ENCODE measurements at places on chromosomes 12 and 14.

GRCh38 chr14:54609576-54609975 lies 42.6 kb downstream of the SAMD4A start:
- no peak for DNase-seq

GRCh38 chr14:98957211-98958047 lies 314.6 kb downstream of the BCL11B start:
- DNase-seq = peak; percentile 76

GRCh38 chr12:5201554-5202218 lies 158.0 kb downstream of the KCNA5 start:
- peak; percentile 62 for DNase-seq

DNA sequence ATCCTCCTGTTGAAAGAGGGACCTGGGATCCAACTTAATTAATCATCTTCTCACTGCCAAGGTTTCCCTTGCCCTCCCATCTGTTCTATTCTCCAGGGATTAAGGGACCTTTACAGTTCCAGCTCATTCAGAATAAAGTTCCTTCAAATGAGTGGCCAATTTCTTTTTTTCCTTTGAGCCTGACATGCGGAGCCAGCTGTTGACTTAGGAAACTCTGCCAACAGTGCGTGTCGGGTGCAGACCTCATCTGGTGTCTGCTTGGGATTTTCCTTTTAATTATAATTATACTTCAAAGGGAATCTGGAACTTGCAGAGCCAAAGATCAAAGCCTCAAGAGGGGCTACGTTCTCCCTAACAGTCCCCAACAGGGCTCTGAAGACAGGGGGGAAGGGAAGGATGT lies 64.8 kb downstream of the CCDC60 start:
- DNase-seq = peak; percentile 75

DNA sequence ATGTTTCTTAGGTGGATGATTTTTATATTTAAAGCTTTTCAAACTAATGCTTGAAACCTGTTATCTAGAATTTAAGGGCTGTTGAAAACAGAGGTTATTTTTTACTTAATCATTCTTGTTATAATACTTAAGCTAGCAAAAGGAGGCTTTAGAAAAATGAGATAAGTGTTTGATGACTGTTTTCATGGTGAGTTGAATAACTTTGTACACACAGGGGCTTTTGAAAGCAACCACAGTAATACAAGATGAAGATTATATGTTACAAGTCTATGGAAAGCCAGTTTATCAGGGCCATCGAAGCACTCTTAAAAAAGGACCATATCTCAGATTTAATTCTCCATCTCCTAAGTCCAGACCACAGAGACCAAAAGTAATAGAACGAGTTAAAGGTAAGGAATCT lies 33.3 kb downstream of the KIAA0586 start:
- no peak for DNase-seq

DNA sequence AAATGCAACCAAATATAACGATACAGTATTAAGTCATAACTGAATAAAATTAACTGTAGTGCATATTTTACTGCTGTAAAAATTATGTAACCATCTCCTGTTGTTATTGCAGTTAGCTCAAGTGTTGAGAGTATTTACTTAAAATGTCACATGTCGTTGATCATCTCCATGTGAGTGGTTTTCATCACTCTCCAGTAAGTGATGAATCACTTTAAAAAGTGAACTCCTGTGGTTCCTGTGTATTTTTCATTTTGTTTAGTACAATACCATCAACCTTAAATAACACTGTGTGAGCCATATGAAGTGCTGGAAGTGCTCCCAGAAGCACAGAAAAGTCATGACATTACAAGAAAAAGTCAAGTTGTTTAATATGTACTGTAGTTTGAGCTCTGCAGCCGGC lies 104.7 kb upstream of the SLCO1B1 start:
- peak; percentile 9 for DNase-seq

GRCh38 chr12:6528539-6529235 lies 5.6 kb upstream of the GAPDH start:
- no peak for DNase-seq

- no peak for DNase-seq
These were observed 122.7 kb downstream of the C12orf42 start for GRCh38 chr12:103373088-103373523.

DNA sequence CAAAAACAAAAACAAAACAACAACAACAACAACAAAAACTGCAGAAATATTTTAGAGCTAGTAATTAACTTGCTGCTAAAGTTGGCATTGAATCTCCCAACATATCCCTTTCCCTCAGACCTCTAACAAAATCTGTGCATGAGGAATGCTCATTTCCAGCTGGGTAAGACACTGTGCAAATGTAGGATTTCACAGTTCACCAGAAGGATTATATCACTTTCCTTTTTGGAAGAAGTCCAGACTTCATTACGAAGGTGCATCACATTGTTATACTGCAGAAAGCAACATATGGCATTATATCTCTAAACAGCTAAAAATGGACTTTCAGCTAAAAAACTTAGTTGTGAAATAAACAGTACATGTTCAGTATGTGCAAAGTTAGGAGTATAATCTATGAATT lies 341.8 kb downstream of the FSCB start:
- peak; percentile 69 for DNase-seq

All from tongue (tissue), 3 donors.